ENCODE measurements at places on chromosomes 1 and 21.

DNA sequence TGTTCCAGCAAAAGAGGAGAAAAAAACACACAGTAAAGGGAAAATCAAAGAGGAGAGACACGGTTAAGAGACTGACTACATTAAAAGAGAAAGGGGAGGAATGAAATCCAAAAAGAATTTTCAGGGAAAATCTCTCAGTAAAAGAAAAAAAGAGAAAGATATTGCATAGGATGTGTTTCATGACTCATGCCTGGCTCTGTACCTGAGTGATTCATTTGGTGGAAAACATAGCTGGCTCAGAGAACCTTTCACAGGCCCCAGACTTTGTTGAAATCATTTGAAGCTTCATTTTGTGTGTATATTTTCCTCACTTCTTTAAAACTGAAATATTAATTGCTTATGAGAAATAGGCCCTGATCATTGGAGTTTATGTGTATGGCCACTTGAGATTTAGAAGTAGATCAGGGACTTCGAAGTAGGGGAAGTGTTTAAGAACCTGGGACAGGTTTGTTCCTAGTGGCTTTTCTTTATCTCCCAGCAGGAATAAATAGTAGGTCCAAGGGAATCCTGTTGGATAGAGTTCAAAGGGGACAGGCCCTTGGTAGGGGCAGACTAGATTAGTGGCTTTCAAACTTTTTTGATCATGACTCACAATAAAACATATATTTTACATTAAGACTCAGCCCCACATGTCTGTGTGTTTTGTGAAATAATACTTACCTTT is 239.1 kb upstream of the SGIP1 start:
- DNase-seq, result no peak

- no peak for DNase-seq
These were observed 29.1 kb downstream of the IL12RB2 start for GRCh38 chr1:67336783-67337182.

- no peak for DNase-seq
These were observed 24.7 kb downstream of the NPHP4 start for GRCh38 chr1:5967351-5968160.

DNA sequence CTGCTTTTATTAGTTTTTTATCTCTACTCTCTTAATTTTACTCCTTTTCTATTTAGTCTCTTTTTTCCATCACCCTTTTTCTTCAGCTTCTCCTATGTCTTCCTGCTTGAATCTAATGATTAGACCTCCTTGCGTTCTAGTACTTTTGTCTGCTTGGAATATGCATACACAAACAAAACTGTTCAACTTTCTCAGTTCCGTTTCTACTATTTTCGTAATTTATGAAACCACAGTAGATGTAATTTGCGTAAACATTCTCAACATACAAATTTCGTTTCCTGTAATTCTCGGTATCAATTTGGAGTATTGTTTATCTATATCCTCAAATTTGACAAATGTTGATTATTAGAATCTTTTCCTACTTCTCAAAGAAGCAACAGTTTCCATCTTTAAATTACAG is 772.5 kb downstream of the USP25 start:
- no peak for DNase-seq

DNA sequence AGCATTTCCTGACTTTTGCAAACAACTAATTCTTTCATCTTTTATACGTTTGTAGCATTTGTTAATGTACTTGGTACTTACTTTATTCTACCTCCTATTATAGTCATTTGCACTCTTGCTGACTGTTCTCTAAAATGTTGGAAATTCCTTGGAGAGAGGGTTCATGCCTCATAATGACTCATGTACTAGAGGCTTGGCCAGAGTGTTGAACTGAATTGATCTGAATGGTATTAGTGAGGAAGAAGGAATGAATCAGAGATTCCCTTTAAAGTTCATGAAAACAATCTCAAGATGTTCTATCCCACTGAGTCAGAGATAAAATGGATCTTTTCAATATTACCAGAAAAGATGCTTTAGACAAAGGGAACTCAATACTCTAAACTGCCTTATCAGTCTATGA is 383.4 kb downstream of the SEC16B start:
- no peak for DNase-seq

- DNase-seq, result no peak
These were observed 41.9 kb downstream of the NPHP4 start for GRCh38 chr1:5950201-5950895.

- peak; percentile 9 for DNase-seq
These were observed 20.1 kb downstream of the URB1 start for GRCh38 chr21:32372755-32373154.

GRCh38 chr1:176499671-176500070 is 36.7 kb downstream of the PAPPA2 start:
- DNase-seq, result no peak

DNA sequence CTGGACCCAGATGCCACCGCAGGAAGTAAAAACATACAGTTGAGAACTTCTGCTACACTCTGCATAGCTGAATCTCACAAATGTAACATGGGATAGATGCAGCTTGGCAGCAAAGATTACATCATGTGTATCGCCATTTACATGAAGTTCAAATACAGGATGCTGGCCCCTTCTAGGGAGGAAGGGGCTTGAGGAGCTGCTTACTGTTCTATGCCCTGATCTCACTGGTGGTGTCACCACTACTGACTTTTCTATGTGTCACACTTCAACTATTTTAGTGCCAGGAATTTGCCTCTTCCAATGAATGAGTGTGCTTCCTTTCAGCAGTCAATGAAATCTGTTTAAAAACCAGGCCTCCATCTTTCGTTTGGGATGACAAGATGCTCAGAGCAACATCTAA is 31.1 kb downstream of the MRAP start:
- DNase-seq, result no peak

DNA sequence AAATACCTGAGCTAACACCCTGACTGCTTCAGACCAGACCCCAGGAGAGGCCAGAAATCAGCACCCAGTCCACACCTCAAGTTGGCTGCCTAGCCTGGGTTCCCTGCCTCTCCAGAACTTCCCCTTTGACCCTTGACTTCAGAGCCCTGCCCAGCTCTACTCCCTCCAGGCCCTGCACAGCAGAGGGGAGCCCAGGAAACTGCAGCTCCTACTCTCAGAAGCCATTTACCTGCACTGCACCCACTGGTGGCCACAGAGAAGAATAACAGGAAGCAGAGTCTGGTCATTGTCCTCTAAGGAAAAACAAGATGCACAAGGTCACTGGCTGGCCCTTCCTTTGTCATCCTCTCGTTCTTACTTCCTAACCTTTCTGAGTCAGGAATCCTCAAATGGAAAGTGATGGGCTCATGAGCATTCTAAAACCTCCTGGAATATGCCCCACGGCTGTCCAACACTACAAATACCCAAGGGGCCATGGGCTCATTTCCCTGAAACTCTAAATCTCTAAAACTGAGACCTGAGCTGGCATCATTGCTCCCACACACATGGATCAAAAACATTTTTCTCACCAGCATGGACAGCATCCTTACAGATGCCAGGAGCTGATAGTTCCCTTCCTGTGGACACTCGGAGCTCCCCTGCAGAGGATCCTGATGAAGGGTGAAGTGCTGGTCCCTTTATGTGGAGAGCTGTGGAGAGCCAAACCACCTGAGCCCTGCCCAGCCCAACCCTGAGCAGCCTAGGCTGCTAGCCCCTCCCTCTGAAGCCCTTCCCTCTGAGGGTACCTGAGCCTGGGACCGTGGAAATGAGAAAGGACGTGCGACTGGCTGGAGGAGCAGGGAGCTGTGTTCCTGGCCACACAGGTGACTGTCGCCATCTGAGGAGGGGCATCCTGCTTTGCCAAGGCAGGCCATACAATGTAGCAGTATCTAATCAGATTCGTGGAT is at the start of gene ITLN2:
Gene ITLN2, minus strand, starts transcription at position 652 of the 947 bp plus-strand sequence. Its CDS starts 68 bp downstream, at position 584.
- no peak for DNase-seq

DNA sequence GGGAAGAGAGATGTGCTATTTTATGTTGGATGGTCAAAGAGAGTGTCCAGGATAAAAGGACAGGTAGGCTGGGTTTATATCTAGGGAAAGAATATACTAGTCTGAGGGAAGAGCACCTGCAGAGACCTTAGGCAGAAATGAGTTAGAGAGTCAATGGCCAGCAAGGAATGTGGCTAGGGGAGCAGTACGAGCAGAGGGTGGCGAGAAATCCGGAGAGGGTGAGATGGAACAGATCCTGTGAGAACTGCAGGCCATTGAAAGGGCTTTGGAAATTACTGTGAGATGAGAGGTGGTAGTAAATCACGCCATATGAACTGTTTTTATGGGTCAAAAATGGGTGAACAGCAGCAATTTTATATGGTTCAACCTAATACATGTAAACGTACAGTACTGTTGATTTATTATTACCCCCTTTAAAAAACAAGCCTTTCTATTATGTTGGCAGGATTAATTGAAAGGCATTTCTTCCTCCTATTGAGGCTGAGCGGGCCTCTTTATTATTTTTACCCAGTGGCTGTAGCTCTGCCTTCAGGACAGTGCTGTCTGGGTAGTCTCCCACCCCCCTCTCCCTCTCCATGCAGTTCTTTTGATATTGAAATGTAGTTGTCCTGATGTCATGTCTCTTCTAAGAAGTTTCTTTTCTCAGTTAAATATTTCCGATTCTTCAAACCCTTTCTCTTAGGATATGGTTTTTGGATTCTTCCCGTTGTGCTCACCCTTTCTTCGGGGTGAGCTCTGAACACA is 75.2 kb upstream of the CD1D start:
- no peak for DNase-seq

DNA sequence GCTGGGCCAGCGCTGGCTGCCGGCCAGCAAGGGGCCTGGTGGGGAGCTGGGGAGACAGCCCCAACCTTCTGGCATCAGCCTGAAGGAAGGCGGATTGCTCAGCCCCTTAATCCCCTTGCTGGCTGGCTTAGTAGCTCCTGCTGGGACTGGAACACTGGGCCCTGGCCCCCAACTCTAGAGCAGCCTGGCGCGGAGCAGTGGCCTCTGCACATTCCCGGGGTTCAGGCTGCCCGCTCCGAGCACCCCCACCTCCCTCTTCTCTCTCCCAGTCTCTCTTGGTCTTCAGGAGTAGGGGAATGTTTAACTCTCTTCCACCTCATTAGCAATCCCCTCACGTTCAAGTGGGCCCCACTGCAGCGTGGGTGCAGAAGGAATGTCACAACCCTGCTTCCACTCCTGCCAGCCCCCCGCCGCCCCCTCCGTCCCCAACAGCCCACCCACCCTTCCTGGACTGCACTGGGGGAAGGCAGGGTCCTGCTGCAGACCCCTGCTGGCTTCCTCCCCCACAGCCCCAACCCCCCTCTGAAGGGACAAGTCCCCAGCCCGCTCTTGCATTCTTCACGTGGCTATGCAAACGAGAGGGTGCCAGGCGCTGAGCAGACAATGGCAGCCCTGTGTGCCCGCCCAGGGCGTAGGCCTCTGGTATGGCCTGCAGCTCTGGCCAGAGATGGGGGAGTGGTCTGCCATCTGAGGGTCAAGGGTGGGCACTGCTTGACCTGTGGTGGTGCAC is 980 bp upstream of the CLDN19 start:
- DNase-seq, result no peak

GRCh38 chr1:166811691-166812090 is 27.6 kb upstream of the POGK start:
- DNase-seq, result no peak

GRCh38 chr1:182174513-182174855 is 113.0 kb upstream of the ZNF648 start:
- no peak for DNase-seq

DNA sequence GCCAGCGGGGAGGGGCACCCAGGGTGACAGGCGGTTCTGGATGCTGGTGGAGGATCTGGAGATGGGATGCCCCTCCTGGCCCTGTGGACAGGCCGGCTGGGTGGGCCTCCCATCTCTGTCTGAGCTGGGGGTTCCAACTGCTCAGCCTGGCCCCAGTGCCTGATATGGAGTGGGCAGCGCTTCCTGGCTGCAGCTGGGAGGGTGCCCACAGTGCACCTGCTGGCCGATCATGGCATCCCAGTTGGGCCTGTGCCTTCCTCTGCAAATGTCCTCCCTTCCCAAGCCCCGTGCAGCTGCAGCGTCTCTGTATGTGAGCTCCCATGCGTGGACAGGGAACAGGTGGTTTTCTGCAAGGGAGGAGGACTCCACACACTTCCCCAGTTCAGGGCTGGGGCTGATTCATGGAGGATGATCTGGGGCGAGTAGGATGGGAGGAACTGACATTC is 2.1 kb downstream of the PFKL start:
- DNase-seq, result no peak

DNA sequence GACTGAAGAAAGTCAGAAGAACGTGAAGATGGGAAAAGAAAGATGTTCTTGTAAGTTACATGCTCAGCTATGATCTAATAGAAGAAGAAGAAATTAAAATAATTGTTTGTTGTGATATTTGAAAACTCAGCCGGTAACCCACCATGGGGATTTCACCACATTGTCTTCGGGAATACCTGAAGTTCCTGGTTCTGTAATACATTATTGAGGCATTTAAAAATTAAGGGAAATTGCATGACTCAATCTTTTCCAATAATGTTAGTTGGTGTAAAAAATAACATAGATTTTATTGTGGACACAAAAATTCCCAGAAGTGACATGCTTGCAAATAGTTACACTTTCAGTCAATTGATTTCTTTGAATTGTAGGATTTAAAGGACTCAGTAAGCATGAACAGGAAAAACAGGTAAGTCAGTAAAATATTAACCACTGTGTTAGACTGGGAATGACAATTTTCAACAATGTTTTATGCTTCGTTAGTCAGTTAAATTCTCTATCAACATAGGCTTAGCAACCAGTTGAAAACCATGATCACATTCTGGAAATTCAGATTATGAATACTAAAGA is 745.1 kb downstream of the LTN1 start:
- DNase-seq, result no peak

GRCh38 chr1:53125623-53126360 is 16.6 kb downstream of the SLC1A7 start:
- no peak for DNase-seq

Data from NCI-H2171 (cell line).